ENCODE measurements at places on chromosomes 2 and 18. TPM values are rescaled to one million over a fixed set of nuclear protein-coding genes. Genes with fewer than 3 reads are reported as not detected.

- DNase-seq = no peak
Measured at GRCh38 chr2:198905881-198906612, 551.7 kb downstream of the SATB2 start.

DNA sequence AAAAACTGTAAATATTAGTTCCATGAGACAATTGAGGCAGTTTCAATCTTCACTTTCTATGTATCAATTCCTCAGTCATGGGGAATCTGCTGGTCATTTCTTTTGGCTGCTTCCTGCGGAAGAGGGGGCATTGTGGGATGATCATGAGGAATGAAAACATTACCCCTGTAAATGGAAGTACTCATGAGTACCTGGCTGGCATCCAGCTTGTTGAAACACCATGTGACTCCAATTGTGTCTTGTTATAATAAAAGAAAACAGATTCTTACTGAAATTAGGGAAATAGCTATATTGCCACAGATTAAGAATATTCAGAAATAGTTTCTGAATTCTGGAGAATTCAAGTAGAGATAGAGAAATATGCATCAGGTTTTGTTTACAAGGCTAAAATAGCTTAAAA is 41.6 kb upstream of the GPR39 start:
- no peak for DNase-seq

DNA sequence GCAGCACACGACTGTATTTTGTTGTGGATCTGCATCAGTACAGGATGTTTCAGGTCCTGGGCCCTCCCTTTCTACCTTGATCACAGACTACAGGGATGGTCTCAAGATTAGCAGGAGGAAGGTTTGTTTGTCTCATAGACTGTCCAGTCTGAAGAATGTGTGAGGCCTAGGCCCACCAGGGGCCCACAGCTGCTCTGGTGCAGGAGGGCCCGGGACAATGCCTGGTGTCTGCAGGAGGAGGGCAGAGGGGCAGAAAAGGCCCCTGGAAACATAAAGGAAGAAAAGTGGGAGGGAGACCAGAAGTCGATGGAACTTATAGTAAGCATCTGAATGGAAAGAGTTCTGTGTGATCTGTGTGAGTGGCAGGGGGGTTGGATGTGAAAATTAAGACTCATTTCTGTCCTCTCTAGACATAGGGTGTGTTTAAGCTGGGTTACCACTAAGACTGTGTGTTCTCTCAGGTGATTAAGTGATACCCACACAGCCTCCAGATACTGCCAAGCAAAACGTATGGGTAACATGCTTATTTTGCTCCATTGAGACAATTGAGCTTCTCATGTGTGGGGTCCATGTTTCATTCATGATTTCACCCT is 33.4 kb upstream of the LPIN2 start:
- DNase-seq = no peak

DNA sequence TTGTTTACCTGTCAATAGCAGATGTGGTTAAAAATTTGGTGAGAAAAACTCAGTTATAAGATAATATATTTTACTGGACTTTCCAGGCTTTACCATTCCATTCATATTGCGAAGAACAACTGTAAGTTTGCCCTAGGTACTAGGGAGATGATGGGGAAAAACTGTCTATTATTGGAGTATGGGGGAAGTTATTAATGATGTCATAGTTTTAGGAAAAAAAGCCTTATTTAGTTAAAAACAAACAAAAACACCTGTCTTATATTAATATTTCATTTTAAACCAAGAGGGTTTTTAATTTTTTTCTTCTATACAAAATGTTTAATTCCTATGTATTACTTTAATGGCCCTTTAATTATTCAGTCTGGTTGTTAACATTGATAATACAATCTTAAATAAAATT is 18.2 kb downstream of the SP9 start:
- no peak for DNase-seq

DNA sequence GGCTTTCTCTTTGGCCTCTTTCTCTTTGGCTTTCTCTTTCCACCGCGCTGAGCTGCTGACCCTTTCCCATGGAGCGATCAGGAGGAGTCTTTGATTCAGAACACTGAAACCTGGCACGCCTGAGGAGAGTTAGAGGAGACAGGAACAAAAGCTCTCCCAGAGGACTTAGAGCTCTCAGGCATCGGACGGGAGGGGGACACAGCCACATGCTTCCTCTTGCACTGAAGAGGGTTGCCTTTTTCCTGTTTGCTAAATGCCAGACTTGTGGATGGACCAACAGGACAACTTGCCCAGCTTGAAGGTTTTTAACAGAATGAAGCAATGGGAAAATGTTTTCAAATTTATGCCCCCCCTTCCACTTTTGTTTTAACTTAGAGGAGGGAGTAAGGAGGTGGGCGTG is 3.6 kb upstream of the PTPN18 start:
- no peak for DNase-seq

DNA sequence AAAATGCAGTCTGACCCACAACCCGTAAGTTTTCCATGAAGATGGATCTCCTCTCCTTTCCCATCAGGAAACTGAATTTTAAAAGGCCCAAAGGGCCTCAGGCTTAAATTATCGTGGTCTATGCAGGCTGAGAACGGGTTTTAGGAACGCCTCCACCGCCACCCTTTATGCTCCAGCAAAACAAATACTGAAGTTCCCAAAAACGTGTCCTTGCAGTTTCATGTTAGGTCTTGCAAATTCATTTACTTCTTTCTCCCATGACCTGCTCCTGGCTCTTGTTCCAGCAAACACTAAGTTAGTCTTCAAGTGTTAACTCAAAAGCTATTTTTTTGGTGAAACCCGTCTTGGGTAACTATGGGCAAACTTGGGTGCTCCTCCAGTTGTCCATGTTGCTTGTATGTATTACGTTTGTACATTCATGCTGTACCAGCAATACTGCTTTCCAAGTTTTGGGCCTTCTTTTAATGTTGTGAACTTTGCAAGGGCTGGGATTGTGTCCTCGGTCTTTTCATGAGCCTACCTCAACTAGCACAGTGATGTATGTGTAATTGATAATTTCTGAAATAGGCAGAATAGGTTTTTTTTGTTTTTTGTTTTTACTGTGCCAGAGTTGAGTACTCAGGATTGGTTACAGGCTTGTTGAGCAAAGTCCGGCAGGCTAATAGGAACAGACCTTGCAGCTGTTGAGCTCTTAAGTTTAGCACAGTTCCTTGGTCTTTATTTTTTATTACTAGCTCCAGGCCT is 1.8 kb upstream of the RNF149 start:
- no peak for DNase-seq

DNA sequence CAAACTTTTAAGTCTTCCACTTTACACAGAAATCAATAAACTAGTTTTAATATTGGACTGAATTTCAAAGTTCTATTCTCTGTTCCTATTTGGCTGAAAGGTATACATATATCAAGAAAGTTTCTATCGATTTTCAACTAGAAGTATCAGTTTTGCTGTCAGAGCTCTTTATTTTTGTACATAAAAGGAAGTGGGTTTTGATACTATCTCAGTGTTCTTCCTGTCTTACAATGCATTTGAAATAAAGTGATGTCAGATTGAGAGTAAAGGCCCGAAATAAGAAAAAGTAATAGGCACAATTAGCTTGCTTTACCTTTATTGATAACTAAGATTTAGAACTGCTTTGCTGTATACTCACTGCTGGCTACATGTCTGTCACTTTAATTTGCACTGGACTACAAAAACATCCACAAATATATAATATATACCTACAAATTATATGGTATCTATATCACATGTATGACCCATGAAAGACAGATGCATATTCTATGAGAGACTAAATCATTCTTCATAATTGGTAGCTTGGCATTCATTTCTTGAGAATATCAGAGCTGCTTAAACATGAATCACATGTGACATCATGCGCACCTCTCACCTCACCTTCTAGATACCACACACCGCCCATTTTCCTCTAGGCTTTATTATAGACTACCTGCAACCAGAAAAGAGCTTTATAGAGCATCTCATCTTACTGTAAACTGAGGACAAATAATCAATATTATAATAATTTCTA is 83.6 kb downstream of the ASXL2 start:
- no peak for DNase-seq

- DNase-seq = no peak
Measured at GRCh38 chr18:35077937-35078336, 36.7 kb downstream of the MAPRE2 start.

DNA sequence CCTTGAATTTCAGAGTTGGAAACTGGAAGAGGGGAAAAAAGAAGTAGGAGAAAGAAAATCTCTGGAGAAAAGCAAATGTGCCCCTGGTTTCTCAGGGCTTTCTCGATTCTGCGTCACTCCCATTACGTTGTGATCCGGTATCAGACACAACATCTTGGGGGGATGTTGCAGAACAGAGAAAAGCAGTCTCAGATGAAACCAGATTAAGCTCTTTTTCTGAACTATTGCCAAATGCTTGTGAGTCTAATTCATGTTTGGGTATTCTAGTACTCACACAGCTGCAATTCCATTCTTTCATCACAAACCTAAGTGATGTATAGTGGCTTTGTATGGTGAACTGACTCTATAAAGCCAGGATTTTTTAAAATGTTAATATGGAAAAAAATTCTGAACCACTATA is 233.2 kb downstream of the TCF4 start:
- DNase-seq = no peak

DNA sequence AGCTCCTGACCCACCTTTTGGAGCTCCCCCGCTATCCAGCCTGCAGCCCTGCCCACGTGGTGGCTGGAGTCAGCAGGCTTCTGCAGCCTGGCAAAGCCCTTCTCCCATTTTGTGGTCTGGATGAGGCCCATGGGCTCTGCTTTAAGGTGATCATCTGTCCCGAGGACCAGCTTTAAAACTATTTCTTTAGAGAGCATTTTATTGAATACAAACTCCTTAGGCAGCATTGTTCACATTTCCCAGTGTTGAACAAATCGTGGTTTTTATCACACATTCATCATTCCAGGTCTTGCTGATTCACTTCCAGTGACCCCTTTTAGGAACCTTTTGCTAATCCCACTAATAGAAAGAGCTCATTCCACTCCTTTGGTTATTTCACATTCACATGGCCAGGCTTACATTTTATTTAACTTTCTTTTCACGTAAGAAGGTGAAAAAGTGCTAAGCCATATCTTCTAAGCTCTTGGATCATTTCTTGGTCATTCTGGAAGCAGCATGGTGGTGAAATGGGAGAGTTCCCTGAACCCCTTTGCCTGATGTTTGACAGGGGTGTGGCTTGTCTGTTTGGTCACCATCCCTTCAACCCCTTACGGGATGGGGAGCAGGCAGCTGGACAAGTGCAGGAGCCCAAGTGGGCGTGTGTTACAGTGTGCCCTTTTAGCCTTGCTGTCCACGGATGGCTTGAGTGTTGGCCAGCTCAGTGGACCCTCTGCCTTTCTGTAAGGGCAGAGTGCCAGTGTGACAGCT is 80.4 kb upstream of the RAPGEF4 start:
- no peak for DNase-seq

DNA sequence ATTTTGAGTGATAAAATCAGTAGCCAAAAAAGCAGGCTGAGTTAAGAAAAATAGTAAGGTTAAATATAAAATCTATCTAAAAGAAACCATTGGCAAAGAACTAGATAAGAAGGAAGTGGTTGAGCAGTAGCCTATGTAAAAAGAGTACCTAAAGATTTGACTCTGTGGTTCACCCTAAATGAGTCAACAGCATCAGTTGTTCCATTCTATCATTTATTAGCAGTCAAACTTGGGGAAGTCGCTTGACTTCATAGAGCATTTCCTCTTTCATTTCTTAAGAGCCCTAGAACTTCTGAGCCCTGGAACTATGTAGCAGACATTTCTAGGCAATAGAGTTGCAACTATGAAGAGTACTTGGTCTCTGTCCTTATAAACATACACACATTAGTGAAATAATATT is 381.7 kb downstream of the NUP35 start:
- no peak for DNase-seq

DNA sequence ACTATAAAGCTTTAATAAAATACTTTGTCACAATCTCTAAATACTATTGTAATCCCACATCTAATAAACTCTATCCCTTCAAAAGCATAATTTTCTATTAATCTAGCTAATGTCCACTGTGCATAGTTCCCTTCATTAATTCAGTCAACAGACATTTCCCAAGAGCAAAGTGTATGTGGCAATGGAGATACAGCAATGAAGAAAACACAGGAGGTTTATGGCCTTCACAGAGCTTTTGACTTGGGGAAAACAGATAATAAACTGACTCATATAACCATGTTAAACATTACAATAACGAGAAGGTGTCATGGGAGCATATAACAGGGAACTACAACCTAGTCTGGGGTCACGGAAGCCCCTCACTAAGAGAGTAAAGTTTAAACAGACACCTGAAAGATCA is 86.3 kb downstream of the SPIRE1 start:
- DNase-seq = no peak

- no peak for DNase-seq
Measured at GRCh38 chr2:21103274-21103891, 20.4 kb upstream of the TDRD15 start.

DNA sequence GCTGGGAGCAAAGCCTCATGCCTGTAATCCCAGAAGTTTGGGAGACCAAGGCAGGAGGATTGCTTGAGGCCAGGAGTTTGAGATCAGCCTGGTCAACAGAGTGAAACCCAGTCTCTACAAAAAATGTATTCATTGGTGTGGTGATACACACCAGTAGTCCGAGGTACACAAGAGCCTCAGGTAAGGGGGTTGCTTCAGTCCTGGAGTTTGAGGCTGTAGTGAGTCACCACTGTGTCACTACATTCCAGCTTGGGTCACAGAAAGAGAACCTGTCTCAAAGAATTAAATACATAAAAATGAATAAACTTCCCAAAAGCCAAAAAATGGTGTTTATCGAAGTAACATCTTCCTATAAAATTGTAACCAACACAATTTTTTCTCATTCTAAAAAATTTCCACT is 568.1 kb upstream of the LINC00305 start:
- DNase-seq = no peak

DNA sequence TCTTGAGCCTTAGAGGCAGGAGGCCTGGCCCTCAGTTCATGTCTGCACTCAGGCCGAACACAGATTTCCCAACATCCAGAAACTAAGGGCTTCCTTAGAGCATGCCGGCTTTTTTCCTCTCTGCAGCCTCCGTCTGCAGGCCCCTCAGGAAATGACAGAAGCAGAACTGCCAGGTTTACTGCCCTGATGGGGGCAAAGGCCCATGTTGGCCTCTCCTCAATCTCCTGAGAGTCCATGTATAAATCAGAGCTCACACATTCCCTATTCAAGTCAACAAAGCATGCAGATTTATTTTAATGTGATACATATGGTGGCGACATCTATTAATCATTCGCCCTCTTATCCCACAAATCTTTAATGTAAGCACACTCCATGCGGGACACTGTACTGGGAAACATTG is 475.6 kb upstream of the HS6ST1 start:
- no peak for DNase-seq

ANKRD30B gene
- not detected for total RNA-seq

WDSUB1 gene
- total RNA-seq = 8.1 TPM

GKN1 gene
- not detected for total RNA-seq

LYPD6 gene
- total RNA-seq = 1.2 TPM

ARMC9 gene
- 7.4 TPM for total RNA-seq

MOGAT1 gene
- not detected for total RNA-seq

CCL20 gene
- total RNA-seq = not detected

KLHL29 gene
- 10.3 TPM for total RNA-seq
